Smooth muscle cell of the coronary artery (primary cell): ENCODE measurements at places on chromosomes 11 and 22. TPM values are rescaled to one million over a fixed set of nuclear protein-coding genes. Genes with fewer than 3 reads are reported as not detected.

The MSANTD4 gene
- 28.0 and 40.0 TPM in 2 replicates for total RNA-seq

The APOL5 gene
- total RNA-seq = not detected in 2 replicates

The SGSM1 gene
- total RNA-seq = under 0.01 TPM in 1 of 2 replicates, not detected in the other

The LMO2 gene
- total RNA-seq = 2.1 and 41.3 TPM in 2 replicates

The MLC1 gene
- total RNA-seq = under 0.01 and 1.9 TPM in 2 replicates

The ACP2 gene
- total RNA-seq = 5.6 and 22.6 TPM in 2 replicates

The XKR3 gene
- not detected in 2 replicates for total RNA-seq

The PDE2A gene
- 2.0 and 2.6 TPM in 2 replicates for total RNA-seq

The ANKRD13D gene
- total RNA-seq = 32.9 and 34.9 TPM in 2 replicates

The HTR3B gene
- total RNA-seq = not detected in 2 replicates

The SYNGR1 gene
- 17.3 and 23.6 TPM in 2 replicates for total RNA-seq
